GM12864 (cell line): ENCODE measurements at places on chromosomes 13 and 19.
A peak's percentile ranks its signal among the peaks of the same experiment; 100 is the strongest.

DNA sequence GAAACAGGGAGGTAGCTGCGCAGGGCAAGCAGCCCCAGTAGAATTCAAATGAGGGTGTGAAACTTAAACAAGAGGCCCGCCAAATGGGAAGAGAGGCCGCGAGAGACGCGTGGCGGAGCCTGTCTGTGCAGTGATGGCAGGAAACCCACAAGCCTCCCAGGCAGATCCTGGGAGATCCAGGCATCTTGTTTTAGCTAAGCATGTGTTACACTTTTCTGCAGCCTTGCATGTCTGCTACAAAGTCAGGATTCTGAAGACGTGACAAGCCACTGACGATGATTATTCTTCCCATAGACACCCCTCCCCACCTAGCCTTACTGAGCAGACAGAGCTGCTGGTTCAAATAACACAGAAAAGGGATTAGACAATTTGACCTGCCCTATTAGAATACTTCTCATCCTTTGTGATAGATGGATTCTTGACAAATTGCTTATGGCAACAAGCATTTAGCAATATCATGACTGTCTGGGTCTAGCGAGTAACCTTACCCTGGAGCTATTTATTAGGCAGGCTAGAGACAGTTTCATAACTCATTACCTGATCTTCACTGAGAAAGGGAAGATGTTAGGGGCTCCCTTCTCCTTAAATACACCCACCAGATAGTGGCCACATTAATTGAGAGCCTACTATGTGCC is 185.2 kb upstream of the IRS2 start:
- no peak for DNase-seq

DNA sequence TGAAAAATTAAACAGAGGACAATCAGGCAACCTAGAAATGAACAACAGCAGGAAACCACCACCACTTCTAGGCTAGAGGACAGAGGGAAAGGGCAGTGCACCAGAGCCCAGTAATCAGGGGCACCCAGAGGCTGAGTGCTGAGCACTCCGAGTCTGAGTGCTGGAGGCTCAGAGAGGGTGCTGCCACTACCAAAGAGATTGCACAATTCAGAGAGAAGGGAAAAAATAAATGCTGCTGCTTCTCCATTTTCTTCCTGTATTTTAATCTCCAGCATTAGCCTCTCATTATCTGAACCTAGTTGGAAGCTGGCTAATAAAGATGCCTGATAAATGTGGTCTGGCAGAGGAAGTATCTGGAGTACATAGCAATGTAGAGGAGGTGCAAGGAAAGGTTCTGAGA is 11.8 kb upstream of the ZNF175 start:
- no peak for DNase-seq

- no peak for DNase-seq
Observed at GRCh38 chr13:95228130-95228529, 73.1 kb downstream of the ABCC4 start.

GRCh38 chr19:51531349-51532315 is at the start of gene SIGLEC6:
SIGLEC6 (minus strand) TSS chr19:51531670; CDS start chr19:51531648, 22 bp downstream.
- peak; percentile 54 for DNase-seq

- no peak for DNase-seq
Observed at GRCh38 chr19:41699231-41699967, 9.0 kb upstream of the CEACAM5 start.

DNA sequence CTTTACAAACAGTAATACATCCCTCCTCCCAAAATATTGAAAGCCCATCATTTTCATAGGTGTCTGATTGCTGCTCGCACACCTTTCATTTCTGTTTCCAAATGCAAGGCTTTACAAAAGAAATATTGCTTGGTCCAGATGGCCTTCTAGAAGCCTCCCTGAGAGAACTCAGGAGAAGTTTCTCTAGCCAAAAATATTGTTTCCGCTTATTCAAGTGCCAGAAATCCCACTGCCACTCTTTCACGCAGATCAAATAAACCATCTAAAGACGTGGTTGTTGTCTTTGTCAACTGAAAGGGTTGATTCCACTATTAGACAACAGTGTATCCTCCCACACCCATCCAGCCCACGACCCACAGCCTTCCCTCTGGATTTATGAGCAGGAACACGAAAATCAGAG is 96.2 kb downstream of the ZIC5 start:
- no peak for DNase-seq

DNA sequence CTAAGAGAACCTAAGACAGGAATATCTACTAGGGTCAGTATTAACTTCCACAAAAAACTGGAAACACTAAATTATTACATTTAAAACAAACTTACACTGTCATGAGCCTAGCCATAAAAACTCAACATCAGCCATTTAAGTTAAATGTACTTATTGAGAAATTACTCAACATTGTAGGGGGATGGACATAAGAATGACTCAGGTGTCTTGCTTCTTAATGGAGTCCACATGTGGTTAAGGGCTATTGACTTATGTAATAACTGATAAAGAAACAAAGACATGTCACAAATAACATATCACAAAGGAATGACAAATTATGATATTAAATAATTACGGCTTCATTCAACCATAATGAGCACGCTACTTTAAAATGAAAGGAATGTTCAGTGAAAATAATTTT is 36.2 kb downstream of the CLDN10 start:
- no peak for DNase-seq

- DNase-seq: no peak
Observed at GRCh38 chr13:100530671-100531213, 57.8 kb downstream of the GGACT start.

DNA sequence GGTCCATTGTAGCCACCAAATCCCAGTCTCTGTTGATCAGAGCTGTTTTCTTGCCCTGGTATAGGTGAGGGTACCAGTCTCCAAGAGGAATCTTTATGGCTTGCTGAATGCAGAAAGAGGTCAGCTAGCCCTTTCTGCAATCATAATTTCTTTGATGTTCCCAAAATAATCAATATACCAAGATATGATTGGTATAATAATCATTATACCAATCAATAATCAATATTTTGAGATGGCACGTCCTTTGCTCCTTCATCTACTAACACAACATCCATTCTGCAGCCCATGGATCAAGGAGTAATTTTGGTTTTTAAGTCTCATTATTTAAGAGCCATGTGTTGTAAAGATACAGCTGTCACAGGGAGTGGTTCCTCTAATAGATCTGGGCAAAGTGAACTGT is 31.5 kb upstream of the CHST8 start:
- DNase-seq: no peak

DNA sequence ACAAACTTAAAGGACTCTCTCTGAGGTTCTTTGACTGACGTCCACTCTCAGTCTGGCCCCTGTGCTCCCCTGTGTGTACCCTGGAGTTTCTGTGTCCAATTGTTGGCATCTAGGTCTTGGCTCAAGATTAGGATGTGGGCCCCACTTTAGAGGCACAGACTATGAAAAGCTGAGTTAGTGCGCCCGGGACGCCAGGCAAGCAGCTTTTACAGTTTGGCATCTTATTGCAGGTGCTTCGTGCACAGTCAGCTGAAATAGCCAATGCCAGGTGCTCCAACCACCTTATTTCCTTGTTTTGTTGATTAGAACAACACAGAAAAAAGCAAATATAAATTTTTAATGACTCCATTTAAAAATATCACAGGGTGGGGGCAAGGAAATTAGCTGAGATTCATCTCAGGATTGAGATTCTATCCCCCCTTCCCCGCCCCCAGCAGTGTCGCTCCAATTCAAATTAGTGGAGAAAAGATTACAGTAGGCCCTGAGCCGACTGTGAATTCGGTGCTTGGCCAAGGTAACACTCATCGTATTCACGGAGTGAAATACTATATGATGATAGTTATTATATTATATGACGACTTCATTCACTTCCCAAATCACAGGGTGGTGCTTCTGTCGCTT is 4.3 kb downstream of the SOX1 start:
- DNase-seq: no peak

GRCh38 chr13:48634636-48635035 is 19.1 kb upstream of the CYSLTR2 start:
- no peak for DNase-seq

- no peak for DNase-seq
Observed at GRCh38 chr19:5314012-5314906, 26.4 kb downstream of the PTPRS start.
